ENCODE measurements at places on chromosomes 3 and 15. TPM values are rescaled to one million over a fixed set of nuclear protein-coding genes. Genes with fewer than 3 reads are reported as not detected.

The FRMD4B gene
- total RNA-seq, result 66.2 TPM

The DGKG gene
- total RNA-seq, result 13.7 TPM

The OIP5 gene
- total RNA-seq, result 16.3 TPM

The TTC21A gene
- total RNA-seq, result 1.6 TPM

The FOXL2NB gene
- total RNA-seq, result not detected
